ENCODE measurements at places on chromosomes 5 and 9.
A peak's percentile ranks its signal among the peaks of the same experiment; 100 is the strongest.

DNA sequence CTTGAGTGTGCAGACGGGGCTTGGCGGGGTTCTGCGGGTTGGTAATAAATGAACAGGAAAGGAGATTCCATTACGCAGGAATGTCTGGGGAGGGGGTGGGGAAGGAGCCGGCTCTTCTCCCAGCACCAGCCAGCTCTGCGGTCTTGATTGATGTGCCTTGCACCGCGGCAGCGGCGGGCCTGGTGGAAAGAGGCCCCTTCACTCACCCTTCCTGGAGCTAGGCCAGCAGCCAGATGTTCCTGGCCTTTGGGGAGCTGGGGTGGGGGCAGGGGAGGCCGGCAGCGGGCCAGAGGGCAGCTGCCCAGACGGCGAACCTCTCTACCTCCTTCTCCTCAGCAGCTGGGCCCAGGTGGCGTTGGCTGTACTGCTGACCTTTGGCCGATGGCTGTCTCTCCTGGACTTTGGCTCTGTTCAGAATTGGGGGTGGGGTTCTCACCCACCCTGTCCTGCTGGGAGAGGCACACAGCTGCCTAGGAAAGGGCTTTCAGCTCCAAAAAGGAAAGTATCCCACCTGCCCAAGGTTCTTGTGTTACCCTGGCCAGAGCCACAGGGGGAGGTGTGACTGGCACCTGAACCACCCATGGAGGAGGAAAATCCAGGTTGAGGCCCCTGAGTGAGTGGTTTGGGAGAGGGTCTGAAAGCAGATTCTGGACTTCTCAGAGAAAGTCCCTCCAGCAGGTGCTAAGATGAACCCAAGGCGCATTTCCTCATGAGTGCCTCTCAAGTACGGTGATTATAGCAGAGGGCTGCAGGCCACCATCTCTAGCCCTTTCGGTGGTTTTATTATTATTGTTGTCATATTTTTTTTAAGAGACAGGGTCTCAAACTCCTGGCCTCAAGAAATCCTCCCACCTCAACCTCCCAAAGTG lies 58.0 kb upstream of the SYNPO start:
- no peak for DNase-seq

DNA sequence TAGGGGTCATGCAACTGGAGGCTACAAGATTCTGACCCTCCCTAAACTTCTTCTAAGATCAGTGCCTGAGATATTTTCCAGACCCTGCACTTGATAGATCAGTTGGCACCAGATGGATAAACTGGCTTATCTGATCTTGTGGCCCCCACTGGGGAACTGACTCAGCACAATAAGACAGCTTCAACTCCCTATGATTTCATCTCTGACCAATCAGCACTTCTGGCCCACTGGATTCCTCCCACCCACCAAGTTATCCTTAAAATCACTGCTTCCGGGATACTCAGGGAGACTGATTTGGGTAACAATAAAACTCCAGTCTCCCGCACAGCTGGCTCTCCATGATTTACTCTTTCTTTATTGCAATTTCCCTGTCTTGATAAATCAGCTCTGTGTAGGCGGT lies 2180.4 kb upstream of the WWC1 start:
- DNase-seq = no peak

DNA sequence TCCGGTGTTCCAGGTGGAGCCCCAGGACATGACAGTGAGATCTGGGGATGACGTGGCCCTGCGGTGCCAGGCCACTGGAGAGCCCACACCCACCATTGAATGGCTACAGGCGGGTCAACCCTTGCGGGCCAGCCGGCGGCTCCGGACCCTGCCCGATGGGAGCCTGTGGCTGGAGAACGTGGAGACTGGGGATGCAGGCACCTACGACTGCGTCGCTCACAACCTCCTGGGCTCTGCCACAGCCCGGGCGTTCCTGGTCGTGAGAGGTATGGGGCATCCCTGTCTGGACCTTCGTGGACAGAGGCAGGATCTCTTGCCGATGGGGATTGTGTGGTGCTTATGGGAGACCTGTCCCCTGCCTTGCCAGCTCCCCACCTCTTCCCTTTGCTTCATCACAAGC lies 26.0 kb upstream of the ASS1 start:
- DNase-seq = no peak

- no peak for DNase-seq
Measured at GRCh38 chr5:80125022-80125961, 90.1 kb downstream of the THBS4 start.

GRCh38 chr5:99061299-99061698 lies 132.5 kb upstream of the CHD1 start:
- no peak for DNase-seq

GRCh38 chr5:135141303-135142268 lies 107.6 kb upstream of the PITX1 start:
- DNase-seq = peak; percentile 73

- DNase-seq = no peak
Measured at GRCh38 chr5:158285698-158286097, 426.8 kb upstream of the CLINT1 start.

DNA sequence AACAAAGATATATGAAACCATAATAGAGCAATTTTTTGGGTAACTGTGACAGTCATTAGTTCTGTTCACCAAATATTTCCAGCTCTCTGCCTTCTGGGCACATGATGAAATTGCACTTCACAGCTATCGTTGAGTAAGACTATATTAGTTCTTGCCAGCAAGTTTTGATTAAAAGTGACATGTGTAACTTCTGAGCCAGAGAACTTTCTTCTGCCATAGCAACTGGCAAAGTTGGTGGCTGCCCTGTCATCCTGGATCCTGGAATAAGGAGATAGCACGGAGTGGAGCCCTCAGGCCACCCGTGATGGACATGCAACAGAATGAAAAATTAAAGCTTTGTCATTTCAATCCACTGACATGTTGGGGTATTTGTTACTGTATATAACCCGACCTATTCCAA lies 194.4 kb upstream of the VCAN start:
- no peak for DNase-seq
